PC-3 (cell line): ENCODE measurements at places on chromosomes 12 and 14.

DNA sequence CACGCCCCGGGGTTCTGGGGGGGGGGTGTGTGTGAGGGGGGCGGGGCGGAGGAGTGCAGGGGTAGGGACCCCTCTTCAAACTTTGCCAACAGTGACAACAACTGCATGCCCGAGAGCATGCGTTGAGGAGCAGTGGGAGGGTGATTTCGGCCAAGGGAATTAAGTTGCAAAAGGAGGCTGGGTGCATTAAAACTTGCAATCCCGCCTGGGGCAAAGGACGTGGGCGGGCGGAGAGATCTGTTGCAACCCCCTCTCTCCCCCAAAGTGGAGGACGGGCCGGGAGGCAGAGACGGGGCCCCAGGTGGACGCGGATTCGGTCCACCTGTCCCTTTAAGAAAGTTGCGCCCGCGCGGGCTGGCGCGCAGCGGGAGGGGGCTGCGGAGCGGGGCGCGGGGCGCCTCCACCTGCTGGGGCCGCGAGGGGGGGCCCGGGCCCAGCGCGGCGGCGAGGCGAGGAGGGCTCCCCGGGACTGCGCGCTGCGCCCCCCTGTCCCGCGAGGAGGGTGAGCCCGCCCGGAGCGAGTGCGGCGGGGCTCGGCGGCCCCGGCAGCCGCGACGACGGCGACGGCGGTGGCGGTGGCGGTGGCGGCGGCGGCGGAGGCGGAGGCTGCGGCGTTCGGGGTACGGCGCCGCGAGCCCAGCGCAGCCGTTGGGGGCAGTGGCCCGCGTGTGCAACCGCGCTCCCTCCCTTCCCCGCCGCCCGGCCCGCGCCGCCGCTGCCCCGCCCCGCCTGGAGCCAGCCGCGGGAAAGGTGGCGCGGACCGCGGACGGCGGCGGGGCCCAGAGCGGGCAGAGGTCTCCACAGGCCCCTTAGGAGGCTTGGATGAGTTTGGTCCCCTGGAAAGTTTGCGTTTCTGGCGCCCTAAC is 530 bp upstream of the FOXN4 start:
- DNase-seq, result no peak

- no peak for DNase-seq
Measured at GRCh38 chr12:23093488-23093887, 468.5 kb downstream of the ETNK1 start.

- DNase-seq, result no peak
Measured at GRCh38 chr12:126993898-126994297, 1273.1 kb upstream of the TMEM132C start.

DNA sequence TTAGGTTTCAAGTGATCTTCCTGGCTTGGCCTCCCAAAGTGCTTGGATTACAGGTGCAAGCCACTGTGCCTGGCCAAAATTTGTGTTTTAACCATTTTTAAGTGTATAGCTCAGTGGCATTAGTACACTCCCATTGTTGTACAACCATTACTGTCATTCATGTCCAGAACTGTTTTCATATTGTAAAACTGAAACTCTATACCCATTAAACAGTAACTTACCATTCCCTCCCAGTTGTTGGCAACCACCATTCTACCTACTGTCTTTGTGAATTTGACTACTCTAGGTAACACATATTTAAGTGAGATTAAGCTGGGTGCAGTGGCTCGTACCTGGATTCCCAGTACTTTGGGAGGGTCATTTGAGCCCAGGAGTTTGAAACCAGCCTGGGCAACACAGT is 67.3 kb upstream of the KCNH3 start:
- DNase-seq, result no peak

GRCh38 chr14:75881994-75882393 is 99.8 kb downstream of the TGFB3 start:
- DNase-seq, result no peak

- peak; percentile 47 for DNase-seq
Measured at GRCh38 chr14:103630364-103631108, 1.5 kb downstream of the KLC1 start.

DNA sequence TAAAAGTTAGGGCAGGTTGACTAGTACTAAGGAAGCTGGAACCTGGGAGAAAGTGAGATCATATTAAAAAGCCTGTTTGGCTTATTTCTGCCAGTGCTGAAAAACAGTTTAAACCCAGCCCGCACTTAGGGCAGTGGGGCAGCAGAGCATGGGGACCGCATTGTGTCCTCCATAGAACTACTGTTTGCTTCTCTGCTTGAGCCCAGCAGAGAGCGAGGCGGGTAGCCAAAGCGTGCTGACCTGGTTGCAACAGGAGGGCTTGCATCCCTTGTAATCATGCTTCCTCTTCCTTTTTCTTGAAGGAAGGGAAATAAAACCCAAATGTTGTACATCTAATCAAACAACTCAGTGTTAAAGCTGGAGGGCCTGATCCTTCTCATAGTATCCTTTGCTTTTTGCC is 82.5 kb upstream of the HOXC13 start:
- no peak for DNase-seq

GRCh38 chr14:90579088-90579487 is 182.3 kb downstream of the CALM1 start:
- DNase-seq, result no peak

- no peak for DNase-seq
Measured at GRCh38 chr12:2338381-2338780, 285.6 kb downstream of the CACNA1C start.

DNA sequence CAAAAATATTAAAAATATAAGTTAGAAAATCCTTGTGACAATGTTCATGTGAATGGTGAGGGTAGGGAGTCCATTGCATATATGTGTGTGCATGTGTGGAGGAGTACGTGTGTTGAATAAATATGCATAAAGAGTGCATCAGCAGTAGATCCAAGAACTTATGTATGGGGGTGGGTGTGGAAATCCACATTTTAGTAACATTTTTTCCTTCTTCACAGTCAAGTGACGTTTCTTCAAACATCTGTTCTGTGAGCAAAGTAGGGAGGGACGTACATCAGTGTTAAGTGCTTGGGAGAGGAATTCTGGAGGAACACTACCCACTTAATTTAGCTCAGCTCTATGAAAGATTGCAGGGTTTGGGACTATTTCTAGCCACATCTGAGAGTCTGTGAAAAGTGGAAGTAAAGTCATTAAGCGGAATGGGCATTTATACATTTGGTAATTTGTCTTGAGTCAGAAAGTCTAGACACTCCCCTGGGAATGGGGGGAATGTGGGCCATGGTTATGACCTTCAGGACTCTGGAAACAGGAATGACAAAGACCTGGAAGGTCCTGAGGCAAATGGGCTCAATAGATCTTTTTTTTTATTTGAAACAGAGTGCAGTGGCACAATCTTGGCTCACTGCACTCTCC is 156.4 kb upstream of the PLXNC1 start:
- DNase-seq, result no peak

GRCh38 chr14:76653875-76654572 is 107.2 kb upstream of the VASH1 start:
- DNase-seq, result no peak

DNA sequence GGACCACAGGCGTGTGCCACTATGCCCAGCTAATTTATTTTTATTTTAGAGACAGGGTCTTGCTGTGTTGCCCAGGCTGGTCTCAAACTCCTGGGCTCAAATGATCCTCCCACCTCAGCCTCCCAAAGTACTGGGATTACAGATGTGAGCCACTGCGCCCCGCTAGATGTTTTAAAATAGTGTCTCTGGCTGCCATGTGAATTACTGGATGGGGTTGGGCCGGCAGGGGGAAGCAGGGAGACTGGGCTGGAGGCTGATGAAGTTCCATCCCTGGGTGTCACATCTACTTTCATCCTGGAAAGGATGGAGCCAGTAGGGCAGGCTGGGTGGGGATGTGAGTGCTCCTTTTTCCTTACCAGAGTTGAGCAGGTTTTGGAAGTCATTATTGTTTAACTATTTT is 46.1 kb downstream of the DNAH10 start:
- peak; percentile 37 for DNase-seq

- DNase-seq, result no peak
Measured at GRCh38 chr12:76627346-76628135, 68.0 kb upstream of the OSBPL8 start.

DNA sequence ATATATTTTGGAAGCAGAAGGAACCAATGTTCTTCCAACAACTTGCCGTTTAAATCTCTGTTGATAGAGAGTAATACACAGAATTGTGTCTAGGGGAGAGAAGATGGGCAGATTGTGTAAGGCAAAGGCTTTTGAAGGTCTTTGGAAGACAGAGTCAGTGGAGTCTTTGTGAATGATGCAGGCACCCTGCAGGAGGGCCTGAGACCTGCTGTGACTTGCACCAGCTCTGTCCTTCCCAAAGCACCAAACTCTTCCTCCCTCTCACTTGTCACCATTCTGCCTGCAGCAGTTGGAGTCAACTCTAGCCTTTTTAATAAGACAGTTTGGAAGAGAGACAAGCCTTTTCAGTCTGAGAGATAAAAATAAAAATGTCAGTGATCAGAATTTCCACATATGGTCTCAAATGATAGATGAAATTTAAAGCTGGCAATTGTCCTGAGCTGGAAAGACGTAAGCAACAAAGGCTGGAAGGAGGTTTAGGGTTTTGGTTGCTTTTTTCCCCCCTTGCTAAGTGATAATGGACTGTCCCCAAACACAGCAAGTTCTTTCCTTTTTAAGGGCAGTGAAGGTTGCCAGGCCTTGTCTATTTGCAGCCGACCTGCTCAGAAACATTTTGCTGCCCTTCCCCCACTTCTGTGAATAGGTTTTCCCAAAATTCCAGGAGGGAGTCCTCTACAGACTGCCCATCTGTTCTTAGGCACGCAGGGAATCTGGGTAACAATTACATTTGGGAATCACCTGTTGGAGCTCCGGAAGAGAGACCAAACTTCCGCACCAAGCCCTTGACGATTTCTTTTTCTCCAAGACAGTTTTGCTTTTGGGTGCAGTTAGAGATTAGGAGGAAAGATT is 103.0 kb upstream of the NTF3 start:
- DNase-seq, result no peak

GRCh38 chr12:92041742-92042141 is 103.9 kb downstream of the BTG1 start:
- peak; percentile 79 for DNase-seq

DNA sequence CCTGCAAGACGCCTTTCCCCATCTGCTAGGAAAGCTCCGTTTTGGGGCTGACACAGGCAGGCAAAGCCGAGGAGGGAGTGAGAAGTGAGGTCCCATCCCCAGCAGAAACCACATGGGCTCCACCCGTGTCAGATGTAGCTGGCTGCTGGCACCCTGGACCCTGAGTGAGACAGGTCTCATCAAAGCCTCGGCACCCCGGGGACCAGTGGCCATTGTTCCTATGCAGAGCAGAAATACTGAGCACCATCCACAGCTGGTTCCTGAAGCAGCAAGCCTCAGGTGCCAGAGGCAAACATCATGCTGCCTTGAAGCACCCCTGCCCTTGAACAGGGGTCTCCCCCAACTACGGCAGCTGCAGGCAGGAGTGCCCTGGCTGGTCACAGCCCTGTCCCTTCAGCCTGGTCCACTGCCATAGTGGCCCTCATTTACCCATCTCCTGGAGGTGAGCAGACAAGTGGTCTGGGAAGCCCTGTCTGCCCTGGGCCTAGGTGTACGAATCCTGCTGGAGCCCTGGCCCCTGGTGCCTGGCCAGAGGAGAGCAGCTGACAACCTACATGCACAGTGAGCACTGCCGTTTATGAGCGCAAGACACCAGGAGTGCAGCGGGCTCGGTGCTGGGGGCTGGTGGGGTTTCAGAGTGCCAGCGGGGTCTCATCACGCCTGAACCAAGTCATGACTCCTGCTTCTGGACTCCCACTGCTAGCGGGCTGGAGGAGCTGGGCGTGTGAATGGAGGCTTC is 289.8 kb upstream of the RTL1 start:
- DNase-seq, result no peak

DNA sequence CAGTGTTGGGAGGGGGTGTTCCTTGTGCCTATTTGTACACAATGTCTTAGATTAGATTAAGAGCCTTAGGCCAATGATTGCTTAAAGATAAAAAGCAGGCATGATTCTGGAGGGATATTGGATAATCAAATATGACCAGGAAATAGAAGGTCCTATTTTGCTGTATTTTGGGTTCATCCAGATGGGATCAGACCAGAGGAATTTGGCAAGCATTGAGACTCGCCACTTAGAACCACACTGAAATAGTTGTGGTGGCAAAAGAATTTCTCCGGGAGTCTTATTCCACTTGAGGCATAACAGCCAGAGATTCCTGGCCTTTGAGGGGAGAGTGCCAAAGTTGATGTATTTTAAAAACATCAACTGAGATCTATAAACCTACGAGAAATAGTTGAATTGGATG is 327.2 kb downstream of the RAD51B start:
- DNase-seq, result peak; percentile 91

DNA sequence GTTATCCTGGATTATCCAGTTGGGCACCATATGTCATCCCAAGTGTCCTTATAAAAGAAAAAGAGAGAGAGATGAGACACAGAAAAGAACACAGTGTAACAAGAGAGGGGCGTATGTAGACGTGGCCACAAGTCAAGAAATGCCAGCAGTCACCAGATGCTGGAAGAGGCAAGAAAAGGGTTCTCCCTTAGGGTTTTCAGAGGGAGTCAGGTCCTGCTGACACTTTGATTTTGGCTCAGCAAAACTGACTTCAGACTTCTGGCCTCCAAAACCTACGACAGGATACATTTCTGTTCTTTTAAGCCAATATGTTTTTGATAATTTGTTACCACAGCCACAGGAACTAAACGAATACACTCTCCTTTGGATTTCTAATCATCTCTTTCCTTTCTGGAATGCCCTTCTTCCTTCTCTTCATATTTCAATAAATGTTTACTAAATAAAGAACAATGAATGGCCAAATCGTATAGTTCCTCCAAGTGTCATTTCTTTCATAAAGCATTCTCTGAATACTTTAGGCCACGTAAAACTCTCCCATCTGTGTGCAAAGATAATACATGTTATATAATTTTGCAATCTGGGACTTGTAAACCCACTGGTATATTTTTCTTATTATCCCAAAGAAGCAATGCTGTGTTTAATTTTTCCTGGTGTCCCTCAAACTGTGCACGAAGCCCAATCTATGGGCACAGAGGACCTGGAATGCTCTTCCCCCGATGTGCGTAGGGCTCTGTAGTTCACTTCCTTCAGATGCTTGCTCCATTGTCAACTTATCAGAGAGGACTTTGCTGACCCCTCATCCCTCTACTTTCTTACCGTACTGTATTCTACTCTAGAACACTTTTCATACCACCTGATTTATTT is 303.6 kb downstream of the CEP128 start:
- peak; percentile 38 for DNase-seq

- DNase-seq, result no peak
Measured at GRCh38 chr12:1553987-1554982, 40.1 kb downstream of the FBXL14 start.

DNA sequence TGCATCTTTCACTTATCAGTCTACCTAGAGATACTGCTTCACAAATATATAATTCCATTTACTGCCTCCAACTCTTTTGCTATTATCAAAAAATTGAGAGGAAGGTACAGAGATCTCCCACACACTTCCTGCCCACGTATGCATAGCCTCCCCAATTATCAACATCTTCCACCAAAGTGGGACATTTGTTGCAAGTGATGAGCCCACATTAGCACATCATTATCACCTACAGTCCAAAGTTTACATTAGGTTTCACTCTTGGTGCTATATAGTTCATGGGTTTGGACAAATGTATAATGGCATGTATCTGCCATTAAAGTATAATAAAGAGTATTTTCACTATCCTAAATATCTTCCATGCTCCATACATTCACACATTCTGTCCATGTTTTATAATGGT is 66.3 kb downstream of the SLC2A13 start:
- DNase-seq, result no peak
